ENCODE measurements at places on chromosomes 2 and 18.
A peak's percentile ranks its signal among the peaks of the same experiment; 100 is the strongest.

- DNase-seq, result no peak
Observed at GRCh38 chr2:129756276-129756675, 223.2 kb upstream of the RAB6C start.

GRCh38 chr2:44360749-44361329 lies 455 bp downstream of the PREPL start:
- DNase-seq, result peak; percentile 8

- no peak for DNase-seq
Observed at GRCh38 chr2:41717839-41718238, 330.0 kb upstream of the PKDCC start.

- no peak for DNase-seq
Observed at GRCh38 chr2:96739076-96739632, 710 bp downstream of the LMAN2L start.

- DNase-seq, result no peak
Observed at GRCh38 chr2:172398440-172398839, 28.9 kb upstream of the ITGA6 start.

GRCh38 chr2:36361396-36361795 lies 5.8 kb downstream of the CRIM1 start:
- DNase-seq, result no peak

- no peak for DNase-seq
Observed at GRCh38 chr2:236872015-236872414, 213.7 kb upstream of the COPS8 start.

All from AG08396 (cell line).